ENCODE measurements at places on chromosomes 4 and X. TPM values are rescaled to one million over a fixed set of nuclear protein-coding genes. Genes with fewer than 3 reads are reported as not detected.

The DCAF12L2 gene
- not detected for total RNA-seq

The SMARCA1 gene
- total RNA-seq = 29.8 TPM

The PCDH19 gene
- 0.15 TPM for total RNA-seq

The FHDC1 gene
- 23.3 TPM for total RNA-seq

The RHOXF2 gene
- not detected for total RNA-seq

The ZNF630 gene
- total RNA-seq = 3.3 TPM

The REELD1 gene
- total RNA-seq = 0.71 TPM

The PABPC1L2B gene
- not detected for total RNA-seq

The CRMP1 gene
- total RNA-seq = 1.0 TPM

The LNX1 gene
- 4.6 TPM for total RNA-seq

The UNC5C gene
- 7.1 TPM for total RNA-seq

The PPP3CA gene
- 39.3 TPM for total RNA-seq

The SULT1E1 gene
- 1.2 TPM for total RNA-seq

The KLHL4 gene
- 0.46 TPM for total RNA-seq

The SMAD1 gene
- 22.3 TPM for total RNA-seq

The SHROOM3 gene
- 80.6 TPM for total RNA-seq

The USP17L20 gene
- total RNA-seq = not detected

The UGT2B17 gene
- not detected for total RNA-seq

The PPP1R2C gene
- not detected for total RNA-seq

The MMRN1 gene
- total RNA-seq = 2.1 TPM

The DCAF4L1 gene
- total RNA-seq = 0.34 TPM

The BST1 gene
- 10.6 TPM for total RNA-seq

The MFAP3L gene
- total RNA-seq = 6.8 TPM

The PDZD4 gene
- 8.9 TPM for total RNA-seq

The EFHC2 gene
- total RNA-seq = 1.1 TPM

The CACNA1F gene
- total RNA-seq = 0.46 TPM

The NLGN3 gene
- total RNA-seq = 0.69 TPM

The ETDA gene
- total RNA-seq = not detected

The TECRL gene
- not detected for total RNA-seq

The MAGEE2 gene
- total RNA-seq = not detected

The SRPK3 gene
- not detected for total RNA-seq

The ZNF157 gene
- 1.0 TPM for total RNA-seq

The PORCN gene
- total RNA-seq = 17.3 TPM

The OTC gene
- total RNA-seq = 0.76 TPM

The SYP gene
- 4.0 TPM for total RNA-seq

The PHKA1 gene
- 2.3 TPM for total RNA-seq

The GPC3 gene
- total RNA-seq = 59.8 TPM

The GASK1B gene
- total RNA-seq = 28.3 TPM

The MAGEA11 gene
- total RNA-seq = not detected

The GAGE12J gene
- total RNA-seq = 0.72 TPM

The MAGEA2 gene
- total RNA-seq = not detected

The TCEAL4 gene
- 94.3 TPM for total RNA-seq

The RASL11B gene
- not detected for total RNA-seq

The GUCY1B1 gene
- 24.1 TPM for total RNA-seq

The PWWP3B gene
- 0.76 TPM for total RNA-seq

The FGFBP1 gene
- total RNA-seq = 6.5 TPM

The KIAA1210 gene
- total RNA-seq = not detected

The AR gene
- 2.0 TPM for total RNA-seq

The ART3 gene
- total RNA-seq = not detected
